ENCODE measurements at places on chromosomes 3 and 15.

DNA sequence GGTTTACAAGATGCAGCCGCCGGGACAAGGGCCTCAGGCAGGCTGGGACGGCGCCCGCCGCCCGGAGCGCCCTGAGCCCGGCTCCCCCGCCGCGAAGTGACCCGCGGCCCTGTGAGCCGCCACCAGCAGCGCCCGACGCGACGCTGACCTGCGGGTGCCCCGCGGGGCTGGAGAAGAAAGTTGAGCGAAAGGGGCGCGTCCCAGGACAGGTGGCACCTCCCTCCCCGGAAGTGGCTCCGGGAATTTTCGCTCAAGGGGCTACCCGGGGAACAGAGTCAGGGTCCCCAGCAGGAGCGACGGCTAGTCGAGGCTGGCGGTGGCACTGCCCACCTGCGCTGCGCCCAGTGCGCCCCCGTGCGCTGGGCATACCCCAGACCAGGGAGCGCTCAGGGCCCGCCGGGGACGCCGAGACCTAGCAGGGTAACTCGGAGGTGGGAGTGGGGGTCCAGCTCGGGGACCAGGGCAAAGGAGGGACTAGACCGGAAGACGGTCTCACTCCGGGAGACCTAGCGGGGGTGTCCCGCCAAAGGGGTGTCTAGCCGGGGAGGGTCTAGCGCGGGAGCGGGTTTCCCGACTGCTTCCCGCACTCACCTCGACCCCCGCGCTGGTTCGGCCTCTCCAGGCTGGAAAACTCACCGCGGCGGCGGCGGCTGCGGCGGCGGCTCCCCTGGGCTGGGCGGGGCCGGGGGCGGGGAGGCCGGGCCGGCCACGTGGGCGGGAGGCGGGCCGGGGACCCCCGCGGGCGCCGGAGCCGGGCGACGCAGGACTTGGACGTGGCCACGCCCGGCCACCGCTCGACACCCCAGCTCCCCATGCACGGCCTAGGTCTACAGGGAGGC, 18.4 kb downstream of the SPATA12 start:
- DNase-seq, result no peak

DNA sequence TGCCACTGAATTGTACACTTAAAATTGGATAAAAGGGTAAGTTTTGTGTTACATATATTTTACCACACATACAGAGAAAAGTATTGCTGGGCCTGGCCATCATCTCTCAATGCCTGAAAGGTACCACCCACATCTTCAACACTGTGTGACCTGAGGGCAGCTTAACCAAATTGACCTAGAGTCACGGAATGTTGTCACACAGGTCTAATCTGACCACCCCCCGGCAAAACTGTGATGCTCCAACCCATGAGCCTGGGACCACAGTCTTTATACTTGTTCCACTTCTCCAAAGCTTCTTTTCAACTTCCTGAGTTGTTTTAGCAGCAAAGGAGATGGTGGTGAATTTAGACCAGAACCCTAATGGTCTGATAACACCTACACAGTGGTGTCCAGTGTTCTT, 210.3 kb upstream of the TPM1 start:
- DNase-seq, result no peak

- peak; percentile 24 for DNase-seq
These were observed 34.4 kb upstream of the SLC6A1 start for GRCh38 chr3:10957976-10958749.

GRCh38 chr3:29065211-29065785, 215.6 kb upstream of the RBMS3 start:
- peak; percentile 76 for DNase-seq

DNA sequence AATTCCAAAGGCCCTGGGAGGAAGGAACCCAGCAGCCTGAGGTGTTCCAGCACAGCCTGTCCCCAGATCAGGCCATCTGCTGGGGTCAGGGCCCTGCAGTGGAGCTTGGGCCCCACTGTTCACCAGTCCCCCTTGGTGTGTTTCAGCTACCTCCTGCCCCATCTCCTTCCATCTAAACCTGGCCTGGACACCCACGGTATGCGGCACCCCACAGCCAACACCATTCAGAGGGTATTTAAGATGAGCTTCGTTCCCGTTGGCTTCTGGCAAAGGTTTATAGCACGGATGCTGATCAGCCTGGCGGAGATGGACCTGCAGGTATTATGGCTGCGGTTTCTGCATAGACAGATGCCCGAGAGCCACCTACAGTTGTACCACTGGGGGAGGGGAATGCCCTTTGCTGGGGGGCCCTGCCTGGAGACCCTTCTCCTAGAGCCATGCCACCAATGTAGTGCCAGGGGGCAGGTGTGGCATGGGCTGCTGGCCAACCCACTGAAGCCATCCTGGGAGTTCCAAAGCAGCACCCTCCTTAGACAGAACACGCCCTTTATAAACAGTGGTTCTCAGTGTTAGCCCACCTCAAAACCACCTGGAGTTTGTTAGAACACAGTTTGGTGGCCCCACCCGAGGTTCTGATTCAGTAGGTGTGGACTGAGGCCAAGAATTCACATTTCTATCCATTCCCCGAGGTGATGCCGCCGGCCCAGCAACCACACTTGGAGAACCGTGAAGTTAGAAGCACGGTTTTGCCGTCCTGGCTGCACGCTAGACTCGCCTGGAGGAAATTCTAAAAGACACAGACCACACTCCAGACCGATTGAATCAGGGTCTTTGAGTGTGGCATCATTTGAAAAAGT, 126.9 kb downstream of the LRRK1 start:
- DNase-seq, result no peak

DNA sequence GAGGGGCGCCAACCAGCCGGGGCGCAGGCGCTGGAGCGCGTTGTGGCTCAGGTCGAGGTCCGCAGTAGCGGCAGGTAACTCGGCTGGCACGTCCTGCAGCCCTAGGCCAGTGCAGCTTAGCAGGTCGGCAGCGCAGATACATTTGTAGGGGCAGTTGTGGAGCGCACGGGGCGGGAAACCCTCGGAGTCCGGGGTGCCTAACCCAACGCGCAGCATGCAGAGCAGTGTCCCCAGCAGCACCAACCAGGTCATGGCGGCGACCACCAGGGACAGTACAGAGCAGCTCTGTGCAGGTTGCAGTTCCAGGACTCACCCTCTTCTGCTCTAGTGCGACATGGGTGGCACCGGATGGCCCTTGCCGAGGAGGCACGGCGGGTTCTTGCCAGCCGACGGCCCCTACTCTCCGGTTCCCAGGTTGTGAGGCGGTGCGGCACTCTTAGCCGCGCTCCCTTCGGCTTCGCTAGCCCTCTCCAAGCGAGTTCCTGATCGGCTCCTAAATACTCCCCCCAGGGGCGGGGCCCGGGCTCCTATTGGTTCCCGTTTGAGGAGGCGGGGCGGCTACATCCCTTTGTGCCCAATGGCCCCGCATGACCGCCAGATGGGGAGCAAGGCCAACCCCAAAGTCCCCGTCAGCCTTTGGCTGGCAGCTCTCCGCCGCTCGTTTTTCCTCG, at the start of gene AMIGO3:
Gene AMIGO3, minus strand, starts transcription at position 471 of the 671 bp plus-strand sequence. Its CDS starts 219 bp downstream, at position 252.
- DNase-seq, result peak; percentile 91

DNA sequence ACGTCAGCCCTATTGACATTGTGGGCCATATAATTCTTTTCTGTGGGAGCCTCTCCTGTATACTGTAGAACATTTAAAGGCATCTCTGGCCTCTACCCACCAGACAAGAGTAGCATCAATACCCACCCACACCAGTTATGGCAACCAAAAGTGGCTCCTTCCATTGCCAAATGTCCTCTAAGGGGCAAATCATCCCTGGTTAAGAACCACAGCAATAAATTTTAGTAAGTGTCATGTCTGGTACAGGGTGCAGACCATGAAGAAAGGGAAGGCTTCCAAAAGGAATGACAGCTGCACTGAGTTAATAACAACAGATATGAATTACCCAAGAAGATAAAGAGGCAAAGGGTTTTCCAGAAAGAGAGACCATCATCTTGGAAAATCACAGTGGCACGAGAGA, 6.9 kb upstream of the CLDN18 start:
- no peak for DNase-seq

DNA sequence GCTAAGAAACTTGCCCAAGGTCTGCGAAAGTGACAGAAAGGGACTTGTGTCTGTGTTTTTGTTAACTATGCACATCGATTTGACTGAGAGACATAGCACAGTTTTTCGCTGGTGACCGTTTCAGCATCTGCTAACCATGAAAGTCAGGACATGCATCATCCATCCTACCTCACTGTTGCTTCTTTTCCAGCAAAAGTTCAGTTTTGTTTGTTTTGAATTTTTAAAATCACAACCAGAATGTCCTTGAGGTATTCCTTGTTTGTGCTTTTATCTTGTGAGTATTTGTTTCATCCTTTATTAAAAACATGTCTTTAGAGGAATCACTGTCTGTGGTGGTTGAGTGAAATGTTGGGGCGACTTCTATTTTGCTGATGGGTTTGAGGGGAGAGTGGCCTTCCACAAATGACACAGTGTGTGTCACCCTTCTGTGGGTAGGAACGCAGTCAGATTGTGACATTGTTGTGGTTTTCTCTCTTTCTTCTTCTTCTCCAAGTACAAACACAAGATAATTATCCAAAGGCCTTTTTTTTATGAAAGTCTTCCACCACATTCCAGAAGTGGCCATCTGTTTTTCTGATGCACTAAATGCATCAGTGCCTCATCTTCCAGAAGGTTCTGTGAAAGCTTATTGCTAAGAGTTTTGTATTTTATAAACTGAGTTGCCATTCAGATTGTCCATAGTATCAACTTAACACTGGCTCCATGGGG, 214.4 kb upstream of the NR2E3 start:
- DNase-seq, result no peak

DNA sequence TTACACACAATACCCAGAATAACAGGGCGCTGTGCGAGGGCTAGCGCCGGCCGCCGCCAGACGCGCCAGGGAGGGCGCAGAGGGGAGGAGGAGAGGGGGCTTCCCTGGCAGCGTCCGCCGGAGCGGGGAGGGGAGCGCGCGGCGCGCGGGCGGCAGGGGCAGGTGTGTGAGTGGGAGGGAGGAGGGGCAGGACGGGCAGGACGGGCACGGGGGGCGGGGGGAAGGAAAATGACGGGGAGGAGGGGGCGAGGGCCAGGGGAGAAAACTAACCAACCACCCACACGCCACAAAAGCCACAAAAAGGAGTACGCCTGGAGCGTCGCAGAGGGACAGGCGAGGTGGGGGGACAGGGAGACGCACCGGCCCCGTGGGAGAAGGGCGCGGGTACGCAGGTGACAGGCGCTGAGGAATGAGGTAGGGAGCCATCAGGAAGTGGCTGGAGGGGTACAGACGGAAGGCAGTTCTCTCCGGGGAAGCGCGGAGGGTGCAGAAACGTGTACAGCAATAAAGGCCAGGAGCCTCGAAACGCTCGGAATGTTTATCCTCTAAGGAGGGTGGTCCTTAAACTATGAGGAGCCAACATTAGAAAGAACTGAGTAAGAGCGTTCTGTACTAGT, 610 bp upstream of the SATB1 start:
- peak; percentile 26 for DNase-seq

DNA sequence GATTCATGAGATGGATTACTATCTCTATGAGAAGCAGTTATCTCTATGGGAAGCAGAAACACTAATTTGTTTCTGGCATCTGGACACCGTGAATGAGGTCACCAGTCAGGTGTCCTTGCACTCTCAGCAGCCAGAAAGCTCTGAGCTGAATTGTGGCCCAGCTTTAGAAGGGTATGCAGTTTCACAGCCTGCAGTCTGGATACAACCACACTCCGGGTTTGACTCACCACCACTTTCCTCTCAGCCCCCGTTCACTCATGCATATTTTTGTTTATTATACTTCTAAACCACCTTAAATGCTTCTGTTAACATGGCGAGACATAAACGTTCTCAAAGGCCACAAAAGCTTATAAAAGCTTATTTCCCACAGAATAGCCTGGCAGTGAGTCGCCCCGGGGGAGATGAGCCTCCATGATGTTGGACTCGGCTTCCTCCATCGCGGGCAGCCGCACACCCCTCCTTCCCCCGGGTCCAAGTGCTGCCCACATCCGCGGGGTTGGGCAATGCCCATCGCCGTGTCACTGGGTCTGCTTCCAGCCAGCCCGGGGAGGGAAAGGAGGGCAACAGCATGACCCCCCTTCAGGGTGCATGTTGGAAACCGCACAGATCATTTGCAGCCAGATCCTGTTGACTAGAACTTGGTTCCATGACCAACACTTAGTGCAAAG, 16.8 kb upstream of the SLC41A3 start:
- DNase-seq, result no peak

- no peak for DNase-seq
These were observed 114.1 kb downstream of the ZNF609 start for GRCh38 chr15:64574301-64575017.

DNA sequence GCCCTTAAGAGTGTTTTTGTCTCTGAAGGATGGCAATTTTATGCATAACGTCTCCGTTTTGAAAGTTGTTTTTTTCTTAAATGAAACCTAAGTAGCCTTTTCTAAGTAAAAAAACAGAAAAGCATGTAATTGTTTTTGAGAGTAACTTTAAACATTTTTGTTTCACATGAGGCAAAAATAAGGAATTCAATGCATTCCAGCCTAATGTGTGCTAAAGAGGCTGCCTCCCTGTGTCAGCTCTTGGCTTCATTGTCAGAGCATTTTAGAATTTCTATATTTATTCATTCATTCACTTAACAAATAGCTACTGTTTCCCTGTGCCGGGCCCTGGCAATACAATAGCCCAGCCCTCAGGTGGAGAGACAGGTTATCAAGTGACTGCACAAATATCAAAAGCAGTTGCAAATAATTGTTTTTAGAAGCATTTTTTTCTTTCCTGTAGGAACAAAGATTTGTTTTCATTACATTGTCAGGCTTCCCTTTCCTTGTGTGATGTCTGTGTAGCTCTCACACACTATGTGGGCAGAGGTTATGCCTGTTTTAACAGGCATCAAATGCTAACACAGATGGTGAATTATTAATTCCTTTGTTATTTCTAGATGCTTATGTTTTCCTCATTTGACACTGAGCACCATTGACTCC, 81.9 kb downstream of the CCK start:
- no peak for DNase-seq

DNA sequence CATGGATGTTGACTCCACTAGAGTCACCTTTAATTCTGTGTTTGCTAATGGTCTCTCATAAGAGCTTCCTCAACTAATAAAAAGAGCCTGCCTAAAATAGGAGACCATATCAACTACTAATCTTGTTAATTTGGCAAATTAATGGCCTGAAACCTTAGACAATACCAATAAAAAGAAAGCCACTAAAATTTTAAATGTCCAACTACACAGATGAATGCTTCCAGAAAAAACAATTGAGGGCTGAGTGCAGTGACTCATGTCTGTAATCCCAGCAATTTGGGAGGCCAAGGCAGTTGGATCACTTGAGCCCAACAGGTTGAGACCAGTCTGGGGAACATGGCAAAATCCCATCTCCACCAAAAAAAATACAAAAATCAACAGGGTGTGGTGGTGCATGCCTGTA, 230.9 kb downstream of the NSUN3 start:
- DNase-seq, result no peak

GRCh38 chr15:70781236-70781635, 17.9 kb upstream of the UACA start:
- no peak for DNase-seq

DNA sequence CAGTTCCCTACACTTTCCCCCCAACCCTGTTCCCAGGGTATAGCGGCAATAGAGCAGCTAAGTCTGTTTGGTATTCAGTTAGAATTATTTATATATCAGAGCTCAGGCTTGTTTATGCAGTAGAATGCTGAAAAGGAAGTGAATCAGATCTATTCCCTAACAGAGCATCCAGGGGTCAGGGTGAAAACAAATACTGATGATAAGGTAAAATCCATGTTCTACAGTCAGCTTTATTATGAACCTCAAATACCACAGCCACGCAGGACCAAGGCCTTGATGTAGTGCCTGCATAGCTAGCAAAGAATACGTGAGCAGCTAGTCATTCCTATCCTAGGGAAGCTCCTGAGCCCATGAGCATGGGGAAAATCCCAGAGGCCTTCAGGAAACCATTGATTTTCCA, 229.7 kb upstream of the ICE2 start:
- DNase-seq, result no peak

- DNase-seq, result no peak
These were observed 1015.8 kb upstream of the EPHA6 start for GRCh38 chr3:95798628-95799027.

Measured in amygdala (tissue), 56 donors.